ENCODE measurements at places on chromosomes 6 and 20. TPM values are rescaled to one million over a fixed set of nuclear protein-coding genes. Genes with fewer than 3 reads are reported as not detected.

DNA sequence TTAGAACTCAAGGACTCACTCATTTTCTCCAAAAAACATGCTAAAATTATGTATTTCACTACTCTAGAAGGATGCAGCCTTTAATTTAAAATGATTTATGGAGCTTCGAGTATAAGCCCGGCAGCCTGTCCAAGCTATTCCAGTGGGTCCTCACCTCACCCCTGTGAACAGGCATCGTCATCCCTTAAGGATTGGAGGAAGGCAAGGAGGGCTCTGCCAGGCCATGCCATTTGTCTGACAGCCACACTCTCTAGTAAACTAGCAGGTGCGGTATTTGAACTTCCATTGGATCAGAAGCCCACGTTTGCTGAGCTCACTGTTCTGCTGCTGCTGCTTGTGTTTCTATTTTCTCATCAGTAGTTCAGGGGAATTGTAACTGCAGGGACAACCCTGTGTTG is 39.8 kb upstream of the NAA20 start:
- peaks cover 49% of the 10 kb centered on the region for H3K27me3 ChIP-seq
- DNase-seq, result no peak
- H3K36me3 ChIP-seq, result no peaks in the 10 kb centered on the region
- H3K27ac ChIP-seq, result no peak overlapping the region
- no peak overlapping the region for H3K4me3 ChIP-seq

- H3K27ac ChIP-seq, result no peak overlapping the region
- peak overlapping the region; percentile 59 for H3K4me3 ChIP-seq
- DNase-seq, result peak; percentile 72
- H3K4me1 ChIP-seq, result peaks cover 37% of the 10 kb centered on the region
- no peaks in the 10 kb centered on the region for H3K36me3 ChIP-seq
Measured at GRCh38 chr6:149864578-149865535, 698 bp upstream of the LRP11 start.

GPR6 gene
- polyA plus RNA-seq, result not detected

PNLDC1 gene
- polyA plus RNA-seq, result 0.12 TPM

EFCAB8 gene
- polyA plus RNA-seq, result not detected
